ENCODE measurements at places on chromosomes 3 and 15.

DNA sequence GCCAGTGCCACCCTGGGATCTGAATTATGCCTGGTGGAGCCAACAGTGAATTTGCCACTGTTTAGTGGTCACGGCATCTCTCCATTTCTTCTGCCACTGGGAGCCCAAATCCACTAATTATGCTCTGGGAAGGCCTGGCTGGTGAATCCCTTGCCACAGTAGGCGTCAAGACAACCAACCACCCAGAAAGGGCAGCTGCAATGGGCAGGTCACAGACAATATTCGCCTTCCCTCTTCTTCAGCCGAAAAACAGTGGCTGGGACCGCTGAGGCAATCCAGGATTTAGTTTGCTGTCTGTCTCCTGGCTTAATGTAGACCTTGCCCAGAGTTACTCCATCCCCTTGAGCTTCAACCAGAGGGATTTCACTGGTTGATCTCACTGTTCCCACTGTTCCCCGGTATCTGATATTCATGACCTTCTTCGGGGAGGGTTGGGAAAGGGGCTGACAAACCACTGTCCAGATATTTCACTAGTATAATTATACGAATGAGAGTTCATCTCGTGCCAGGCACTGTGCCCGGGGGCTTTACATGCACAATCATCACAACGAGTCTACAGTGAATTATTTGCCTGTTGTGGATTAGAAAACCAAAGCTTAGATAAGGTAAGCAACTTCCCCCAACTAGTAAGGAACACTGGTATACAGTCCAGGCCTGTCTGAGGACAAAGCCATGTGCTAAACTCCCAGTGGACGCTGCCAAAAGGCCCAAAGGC is 49.9 kb upstream of the RAB6B start:
- DNase-seq: no peak

- DNase-seq: no peak
These were observed 126.5 kb downstream of the ZNF385D start for GRCh38 chr3:21624524-21624923.

GRCh38 chr3:184593220-184593927 is 31.8 kb downstream of the EPHB3 start:
- no peak for DNase-seq

GRCh38 chr3:143414571-143415253 is 295.1 kb downstream of the CHST2 start:
- no peak for DNase-seq

GRCh38 chr15:24772686-24773373 is 97.3 kb downstream of the NPAP1 start:
- peak; percentile 6 for DNase-seq

- no peak for DNase-seq
These were observed 44.1 kb upstream of the LRRC58 start for GRCh38 chr3:120393243-120393642.

GRCh38 chr3:52477076-52477795 is 17.9 kb upstream of the STAB1 start:
- no peak for DNase-seq

GRCh38 chr3:155188031-155188430 is 105.5 kb downstream of the STRIT1 start:
- DNase-seq: no peak

GRCh38 chr15:85744579-85744978 is 50.1 kb downstream of the KLHL25 start:
- no peak for DNase-seq

DNA sequence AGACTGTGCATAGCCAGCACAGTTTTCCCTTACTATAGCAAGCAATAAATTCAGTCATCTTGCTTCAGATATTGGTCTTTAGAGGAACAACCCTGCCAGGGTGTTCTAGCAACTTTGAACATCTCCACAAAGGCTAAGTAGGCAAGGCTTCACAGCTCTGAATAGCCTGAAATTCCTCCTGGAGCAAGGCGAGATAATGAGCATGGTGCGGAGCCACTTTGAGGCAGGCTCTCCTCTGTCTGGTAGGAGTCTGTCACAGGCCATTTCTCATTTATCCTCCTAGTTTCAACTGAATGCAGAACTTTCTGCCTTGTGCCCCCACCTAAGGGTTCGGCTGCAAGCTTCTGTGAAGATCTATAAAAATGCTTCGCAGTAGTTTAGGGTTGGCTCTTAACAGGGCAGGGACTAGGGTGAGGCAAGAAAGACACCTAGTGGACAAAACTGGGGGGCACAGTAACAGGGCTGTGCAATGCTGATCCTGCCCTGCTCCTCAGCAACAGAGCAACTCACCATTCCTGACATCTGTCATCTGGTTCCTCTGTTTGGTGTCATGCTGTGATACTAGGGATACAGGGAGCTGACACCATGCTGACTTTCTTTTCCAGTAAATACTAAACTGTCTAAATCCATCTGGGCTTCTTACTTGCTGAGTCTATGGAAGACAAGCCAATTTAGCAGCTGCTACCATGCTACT is 16.6 kb upstream of the EHHADH start:
- no peak for DNase-seq

DNA sequence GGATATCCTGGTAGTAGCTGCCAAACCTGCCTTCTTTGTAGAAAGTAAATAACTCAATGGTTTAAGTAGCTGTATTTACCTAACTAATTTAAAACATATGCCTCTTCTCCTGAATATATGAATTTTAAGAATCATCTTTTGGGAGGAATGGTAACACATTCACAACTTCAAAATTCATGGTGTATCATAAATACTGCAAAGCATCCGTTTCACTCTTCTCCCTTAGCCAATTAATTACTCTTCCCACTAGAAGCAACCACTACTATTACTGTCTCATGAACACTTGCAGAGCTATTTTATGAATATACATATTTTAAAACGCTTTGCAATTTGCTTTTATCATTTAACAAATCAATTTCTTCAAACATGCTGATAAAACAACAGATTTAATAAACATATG is 59.0 kb upstream of the USP50 start:
- no peak for DNase-seq

GRCh38 chr3:15637131-15637951 is 35.8 kb downstream of the BTD start:
- DNase-seq: no peak

- DNase-seq: no peak
These were observed 112.4 kb downstream of the SEMA6D start for GRCh38 chr15:47829667-47830066.

GRCh38 chr3:141170678-141171295 is 60.8 kb upstream of the PXYLP1 start:
- DNase-seq: no peak

DNA sequence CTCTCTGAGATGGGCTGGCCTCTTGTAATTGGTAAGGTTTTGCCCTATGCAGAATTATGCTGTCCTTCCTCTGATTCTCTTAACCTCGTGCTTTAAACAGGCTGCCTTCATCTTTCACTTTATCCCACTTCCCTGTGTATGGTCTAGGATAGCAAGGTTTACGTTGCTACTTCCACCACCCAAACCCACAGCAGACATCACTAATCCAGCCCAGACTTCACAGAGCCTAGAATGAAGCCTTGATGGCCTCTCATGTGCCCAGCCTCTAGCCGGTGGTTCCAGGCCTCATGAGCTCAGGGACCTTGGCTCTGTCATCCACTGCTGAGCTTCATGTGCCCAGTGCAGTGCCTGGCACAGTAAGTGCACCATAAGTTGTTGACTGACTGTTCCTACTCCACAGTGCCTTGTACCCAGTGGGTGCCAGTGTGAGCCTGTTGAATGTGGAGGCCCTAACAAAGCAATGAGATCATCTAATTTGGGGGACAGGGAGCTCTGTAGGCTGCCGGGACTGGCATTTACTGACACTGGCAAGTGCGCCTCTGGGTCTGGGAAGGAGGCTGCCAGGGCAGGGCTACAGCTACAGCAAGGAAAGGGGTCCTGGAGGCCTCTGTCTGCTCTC is 12.5 kb downstream of the SLC6A6 start:
- no peak for DNase-seq

DNA sequence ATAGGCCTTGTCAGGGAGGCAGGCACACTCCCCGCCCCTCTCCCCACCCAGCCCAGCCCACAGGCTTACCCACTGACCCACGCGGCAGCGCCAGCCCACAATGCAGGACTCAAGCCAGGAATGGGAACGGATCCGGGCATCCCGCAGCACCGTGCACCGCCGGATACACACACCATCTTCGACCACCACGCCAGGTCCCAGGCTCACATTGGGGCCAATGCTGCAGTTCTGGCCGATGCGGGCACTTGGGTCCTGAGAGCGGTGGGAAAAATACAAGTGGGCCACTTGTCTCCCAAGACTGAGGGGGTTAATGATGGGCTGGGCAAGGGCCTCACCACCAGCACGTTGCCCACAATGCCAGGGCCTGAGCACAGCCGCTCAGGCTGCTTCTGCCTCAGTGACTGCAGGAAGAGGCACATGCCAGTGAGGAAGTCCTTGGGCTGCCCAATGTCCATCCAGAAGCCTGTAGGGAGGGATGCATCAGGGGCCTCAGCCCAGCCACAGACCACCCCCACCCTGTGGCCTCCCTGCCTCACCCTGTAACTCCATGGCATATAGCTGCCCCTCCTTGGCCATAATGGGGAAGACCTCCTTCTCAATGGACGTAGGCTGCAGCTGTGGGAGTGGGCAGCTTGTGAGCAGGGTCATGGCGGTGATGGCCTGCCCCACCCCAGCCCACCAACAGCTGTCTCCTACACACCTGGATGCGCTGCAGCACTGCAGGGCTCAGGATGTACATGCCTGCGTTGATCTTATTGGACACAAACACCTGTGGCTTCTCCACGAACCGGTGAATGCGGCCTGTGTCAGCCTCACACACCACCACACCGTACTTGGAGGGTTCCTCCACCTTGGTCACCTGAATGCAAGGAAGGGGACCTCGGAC is 1.6 kb downstream of the GMPPB start:
- DNase-seq: no peak

GRCh38 chr3:195911041-195911945 is 2.9 kb upstream of the TNK2 start:
- no peak for DNase-seq

DNA sequence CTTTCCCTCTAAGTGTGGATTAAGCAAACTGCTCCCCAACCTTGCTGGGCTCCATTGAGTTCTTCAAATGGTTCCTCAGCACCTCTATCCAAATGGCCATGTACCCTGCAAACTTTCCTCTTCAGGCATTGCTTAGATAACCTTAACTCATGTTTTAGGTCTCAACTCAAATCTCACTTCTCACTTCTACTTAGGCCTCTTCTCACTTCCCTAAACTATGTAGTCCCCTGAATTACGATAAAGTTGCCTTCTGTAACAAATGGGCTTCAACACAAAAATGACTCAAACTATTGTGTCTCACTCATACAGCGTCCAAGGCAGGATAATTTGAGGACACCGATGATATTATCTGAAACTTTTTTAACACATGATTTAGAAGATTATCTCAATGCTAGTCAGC is 62.4 kb upstream of the STAC start:
- no peak for DNase-seq

DNA sequence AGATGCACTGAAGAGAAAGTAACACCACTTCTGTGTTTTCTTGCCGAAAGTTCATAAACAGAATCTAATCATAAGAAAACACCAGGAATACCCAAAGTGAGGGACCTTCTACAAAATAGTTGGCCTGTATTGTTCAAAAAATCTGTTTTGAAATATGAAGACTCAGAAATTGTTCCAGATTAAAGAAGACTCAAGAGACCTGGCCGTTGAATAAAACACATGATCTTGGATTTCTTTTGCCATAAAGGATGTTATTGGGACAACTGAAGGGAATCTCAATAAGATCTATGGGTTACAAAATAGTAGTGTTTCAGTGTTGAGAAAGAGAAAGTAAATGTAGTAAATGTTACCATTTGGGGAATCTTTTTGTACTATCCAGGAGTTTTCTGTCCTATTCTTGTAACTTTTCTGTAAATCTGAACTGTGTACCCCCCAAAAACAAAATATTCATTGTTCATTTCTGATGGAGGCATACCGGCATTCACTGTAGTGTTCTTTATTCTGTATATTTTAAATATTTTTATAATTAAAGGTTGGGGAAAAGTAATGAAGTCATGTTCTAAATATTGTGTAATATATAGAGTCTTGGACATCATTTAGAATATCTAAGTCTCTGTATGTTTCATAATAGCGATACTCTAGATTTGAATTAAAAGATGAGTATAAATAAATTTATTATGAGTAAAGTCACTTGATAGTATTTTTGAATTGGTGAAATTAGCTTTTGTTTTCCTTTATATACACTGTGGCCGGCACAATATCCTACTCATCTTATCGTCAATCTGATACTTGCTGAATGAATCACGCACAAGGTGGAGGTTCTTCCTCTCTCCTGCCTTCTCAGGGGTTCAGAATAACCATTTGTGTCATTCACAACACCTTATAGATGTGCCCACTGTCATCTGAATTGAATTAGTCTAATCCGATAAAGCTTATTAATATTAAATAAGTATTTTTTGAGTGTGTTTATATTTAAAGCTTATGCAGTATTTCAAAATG is 66.7 kb downstream of the TRAK1 start:
- no peak for DNase-seq

- no peak for DNase-seq
These were observed 88.9 kb upstream of the CCNL1 start for GRCh38 chr3:157248590-157249422.

- no peak for DNase-seq
These were observed 38.1 kb downstream of the C3orf70 start for GRCh38 chr3:185114756-185115155.

DNA sequence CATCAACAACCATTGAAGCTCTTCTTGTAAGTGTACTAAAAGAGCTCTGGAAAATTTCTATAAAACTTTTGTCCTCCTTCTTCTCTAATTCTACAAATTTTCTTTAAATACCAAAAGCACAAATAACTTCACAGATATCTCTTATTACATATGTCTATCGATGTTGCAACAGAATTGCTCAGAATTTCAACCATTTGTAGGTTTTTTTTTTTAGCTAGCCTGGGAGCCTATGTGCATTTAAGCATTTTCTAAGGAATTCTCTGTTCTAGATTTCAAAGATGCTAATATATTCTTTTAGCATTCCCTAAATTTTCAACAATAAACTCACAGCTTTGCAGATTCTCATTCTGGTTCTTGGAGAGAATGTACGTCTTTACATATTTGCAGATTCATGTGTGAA is 774.3 kb upstream of the NR2F2 start:
- no peak for DNase-seq

GRCh38 chr3:14988988-14989394 is 41.6 kb downstream of the NR2C2 start:
- DNase-seq: no peak

DNA sequence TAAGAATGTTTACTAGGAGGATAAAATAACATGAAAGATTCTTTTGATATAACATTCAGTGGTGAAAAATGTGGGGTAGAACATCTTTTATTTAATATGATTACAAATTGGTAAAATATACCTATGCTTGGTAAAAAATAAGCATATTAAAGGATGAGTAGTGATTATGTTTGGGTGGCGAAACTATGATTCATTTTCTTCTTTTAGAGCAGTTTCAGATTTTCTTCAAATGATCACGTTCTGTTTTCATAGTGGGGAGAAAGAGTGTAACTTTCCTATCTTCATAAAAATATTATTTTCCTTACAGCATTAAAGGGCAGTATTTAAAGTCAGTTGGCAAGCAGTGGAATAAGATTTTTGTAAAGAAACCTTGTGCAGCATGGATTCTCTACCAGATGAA is 15.5 kb downstream of the DZIP3 start:
- DNase-seq: no peak

GRCh38 chr3:28947061-28947460 is 333.8 kb upstream of the RBMS3 start:
- no peak for DNase-seq

- DNase-seq: no peak
These were observed 90.0 kb downstream of the FBLN2 start for GRCh38 chr3:13638927-13639326.

GRCh38 chr3:187987924-187988323 is 166.0 kb upstream of the LPP start:
- peak; percentile 75 for DNase-seq
